Inflammatory macrophage treated with lipopolysaccharide for 4 hours (primary cell): ENCODE measurements at places on chromosomes 3 and 15.

DNA sequence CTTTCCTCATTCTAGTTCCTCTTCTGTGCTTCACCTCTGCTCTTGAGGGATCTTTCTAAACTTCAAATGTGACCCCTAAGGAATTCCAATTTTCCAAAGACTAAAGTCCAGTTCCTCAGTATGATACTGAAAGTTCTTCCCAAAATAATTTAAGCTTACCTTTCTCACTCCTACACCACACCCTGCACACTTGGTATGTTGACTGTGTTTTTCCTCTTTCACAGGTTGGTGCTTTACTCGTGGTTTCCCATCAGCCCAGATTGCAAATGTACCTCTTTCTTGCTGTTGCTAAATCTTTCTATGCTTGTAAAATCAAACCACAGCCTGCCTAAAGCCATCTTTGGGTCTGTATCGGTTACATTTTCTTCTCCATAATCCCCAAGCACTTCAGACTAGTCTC, 30.5 kb upstream of the CLDN16 start:
- DNase-seq = no peak

GRCh38 chr15:93124126-93124525, 35.1 kb upstream of the RGMA start:
- DNase-seq = no peak

DNA sequence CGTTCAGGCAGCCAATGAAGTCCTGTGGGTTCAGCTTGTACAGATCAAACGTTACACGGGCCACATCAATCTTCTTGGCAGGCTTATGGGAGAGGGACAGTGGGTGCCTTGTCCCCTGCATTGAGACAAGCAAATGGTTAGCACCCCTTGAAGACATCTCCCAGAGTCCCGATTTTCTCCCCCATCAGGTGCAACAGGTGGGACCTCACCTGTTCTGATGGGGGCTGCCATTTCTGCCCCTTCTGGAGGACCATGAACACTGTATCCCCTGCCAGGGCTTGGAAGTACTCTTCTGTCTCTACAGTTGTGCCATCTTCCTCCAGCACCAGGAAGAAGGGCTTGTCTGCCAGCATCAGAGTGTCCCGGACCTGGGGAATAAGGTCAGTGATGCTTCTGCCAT, 10.1 kb downstream of the CIDEC start:
- no peak for DNase-seq

- DNase-seq = peak; percentile 74
These were observed 72.7 kb downstream of the MB21D2 start for GRCh38 chr3:192844836-192845525.

DNA sequence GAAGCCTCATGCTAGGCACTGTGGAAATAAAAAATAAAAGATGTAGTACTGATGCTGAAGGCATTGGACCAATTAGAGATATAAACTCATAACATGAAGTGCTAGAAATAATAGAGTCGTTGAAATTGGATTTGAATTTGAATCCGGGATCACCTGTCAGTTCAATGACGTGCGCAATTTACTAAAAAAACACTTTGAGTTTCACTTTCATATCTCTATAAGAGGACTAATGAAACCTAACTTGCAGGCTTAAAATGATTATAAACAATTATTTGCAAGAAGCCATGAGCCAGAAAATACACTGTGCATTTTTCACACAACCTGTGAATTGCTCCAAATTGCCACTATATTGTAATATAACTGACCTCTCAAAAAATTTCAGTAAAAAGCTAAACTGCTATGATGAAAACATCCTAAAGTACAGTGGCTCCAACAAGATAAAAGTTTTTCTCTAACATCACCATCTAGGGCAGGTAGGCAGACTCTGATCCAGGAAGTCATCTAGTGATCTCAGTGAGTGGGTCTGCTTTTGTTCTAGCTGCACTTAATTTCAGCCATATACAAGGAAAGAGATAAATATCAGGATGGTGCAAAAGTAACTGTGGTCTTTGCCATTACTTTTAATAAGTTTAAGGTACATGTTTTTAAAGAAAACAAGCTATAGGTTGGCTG, 440.2 kb downstream of the CNTN6 start:
- DNase-seq = no peak

DNA sequence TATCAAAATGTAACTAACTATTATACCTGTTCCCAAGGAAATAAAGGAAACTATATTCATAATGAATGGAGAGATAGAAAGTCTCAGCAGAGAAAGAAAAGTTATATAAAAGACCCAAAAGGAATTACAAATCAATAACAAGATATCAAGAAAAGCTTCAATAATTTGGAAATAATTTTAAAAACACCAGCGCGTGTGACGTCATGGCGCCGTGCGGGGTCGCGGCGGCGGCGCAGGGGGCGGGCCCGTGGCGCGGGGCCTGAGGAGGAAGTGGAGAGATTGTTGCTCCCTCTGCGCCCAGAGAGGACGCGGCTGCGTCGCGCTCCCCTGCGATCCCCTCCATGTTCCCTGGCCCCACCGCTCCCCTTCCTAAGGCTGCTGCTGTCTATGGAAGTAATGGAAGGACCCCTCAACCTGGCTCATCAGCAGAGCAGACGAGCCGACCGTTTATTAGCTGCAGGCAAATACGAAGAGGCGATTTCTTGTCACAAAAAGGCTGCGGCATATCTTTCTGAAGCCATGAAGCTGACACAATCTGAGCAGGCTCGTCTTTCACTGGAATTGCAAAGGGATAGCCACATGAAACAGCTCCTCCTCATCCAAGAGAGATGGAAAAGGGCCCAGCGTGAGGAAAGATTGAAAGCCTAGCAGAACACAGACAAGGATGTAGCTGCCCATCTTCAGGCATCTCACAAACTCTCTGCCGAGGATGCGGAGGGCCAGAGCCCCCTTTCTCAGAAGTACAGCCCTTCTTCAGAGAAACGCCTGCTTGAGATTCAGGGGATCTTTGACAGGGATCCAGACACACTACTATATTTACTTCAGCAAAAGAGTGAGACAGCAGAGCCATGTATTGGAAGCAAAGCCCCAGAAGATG, 4.1 kb downstream of the XCR1 start:
- no peak for DNase-seq

DNA sequence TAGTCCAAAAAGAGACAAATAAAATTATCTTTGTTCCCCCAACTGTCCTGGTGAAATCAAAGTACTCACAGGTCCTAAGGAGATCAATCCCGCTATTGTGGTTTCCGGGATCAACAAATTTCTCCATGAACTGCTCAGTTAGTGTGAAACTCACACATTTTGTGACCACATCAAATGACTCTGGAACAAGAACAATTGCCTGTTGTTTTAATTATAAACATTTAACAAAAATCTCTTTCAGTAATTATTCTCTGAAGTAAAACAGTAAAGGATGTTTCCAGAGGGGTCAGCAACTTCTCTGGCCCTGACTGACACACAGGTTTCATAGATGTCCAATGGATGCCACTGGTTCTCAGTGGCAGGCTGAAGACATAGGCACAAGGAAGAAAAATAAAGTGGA, 3.9 kb downstream of the CLDND1 start:
- no peak for DNase-seq

DNA sequence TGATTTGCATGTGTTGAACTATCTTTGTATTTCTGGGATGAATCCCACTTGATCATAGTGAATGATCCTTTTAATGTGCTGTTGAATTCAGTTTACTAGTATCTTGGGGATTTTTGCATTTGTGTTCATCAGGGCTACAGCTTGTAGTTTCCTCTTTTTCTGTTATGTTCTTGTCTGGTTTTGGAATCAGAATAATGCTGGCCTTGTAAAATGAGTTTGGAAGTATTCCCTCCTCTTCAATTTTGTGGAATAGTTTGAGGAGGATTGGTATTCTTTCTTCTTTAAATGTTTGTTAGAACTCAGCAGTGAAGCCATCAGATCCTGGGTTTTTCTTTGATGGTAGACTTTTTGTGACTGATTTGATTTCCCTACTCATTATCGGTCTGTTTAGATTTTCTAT, 63.1 kb upstream of the FBN1 start:
- no peak for DNase-seq

DNA sequence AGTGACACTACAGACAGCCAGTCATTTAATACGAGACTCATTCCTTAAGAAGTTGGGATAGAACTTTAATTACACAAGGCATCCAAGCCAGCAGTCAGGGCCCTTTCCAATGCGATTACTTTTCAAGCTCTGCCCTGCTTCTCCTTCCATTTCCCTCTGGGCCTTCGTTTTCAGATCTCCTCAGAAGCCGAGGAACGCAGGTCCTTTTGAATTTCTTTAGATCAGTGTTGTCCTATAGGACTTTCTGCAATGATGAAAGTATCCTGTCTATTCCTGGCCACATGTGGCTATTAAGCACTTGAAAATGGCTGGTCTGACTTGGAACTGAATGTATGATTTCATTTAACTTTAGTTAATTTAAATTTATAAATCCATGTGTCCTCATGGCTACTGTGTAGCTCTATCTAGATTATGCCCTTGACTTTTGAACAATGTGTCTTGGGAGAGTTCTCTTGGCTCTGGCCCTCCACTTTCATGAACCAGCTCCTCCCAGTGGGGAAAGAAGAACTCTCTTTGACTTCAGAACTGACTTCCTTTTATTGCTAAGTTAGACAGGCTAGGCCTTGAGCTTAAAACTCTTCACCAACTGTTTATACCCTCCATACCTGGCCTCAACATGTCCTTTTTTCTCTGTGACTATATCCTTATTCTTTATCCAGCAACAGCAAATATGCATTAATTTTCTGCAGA, 22.6 kb downstream of the TGFBR2 start:
- peak; percentile 68 for DNase-seq

DNA sequence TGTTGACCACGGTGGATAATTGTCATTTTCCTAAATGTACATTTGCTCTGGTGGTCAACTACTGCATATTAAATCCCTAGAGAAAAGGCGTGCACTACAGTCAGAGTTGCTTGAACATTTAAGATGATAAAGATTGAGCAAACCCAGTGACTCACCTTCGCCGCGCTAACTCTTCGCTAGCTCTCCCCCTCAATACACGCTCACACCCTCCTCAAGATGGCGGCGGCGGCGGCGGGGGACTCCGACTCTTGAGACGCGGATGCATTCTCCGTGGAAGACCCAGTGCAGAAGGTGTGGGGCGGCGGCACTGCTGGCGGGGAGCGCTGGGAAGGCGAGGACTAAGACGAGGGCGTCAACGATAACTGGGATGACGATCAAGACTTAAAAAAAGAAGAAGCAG, 79.8 kb upstream of the PFN2 start:
- DNase-seq = no peak

GRCh38 chr3:17808994-17809393, 66.6 kb upstream of the TBC1D5 start:
- DNase-seq = no peak

DNA sequence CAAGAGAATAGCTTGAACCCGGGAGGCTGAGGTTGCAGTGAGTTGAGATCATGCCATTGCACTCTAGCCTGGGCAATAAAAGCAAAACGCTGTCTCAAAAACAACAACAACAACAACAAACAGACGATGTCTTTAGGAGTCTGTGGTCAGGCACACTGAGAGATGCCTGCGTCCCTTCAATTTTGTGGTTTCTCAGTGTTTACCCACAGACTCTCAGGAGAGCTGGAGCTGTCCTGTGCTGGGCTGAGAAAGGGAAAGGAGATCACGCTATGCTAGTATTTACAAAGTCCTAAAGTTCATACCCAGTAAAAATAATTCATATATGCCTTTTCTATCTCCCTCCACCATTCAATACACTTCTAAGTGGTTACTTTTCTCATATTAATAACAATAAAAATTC, 6.3 kb downstream of the LAMP3 start:
- DNase-seq = no peak

DNA sequence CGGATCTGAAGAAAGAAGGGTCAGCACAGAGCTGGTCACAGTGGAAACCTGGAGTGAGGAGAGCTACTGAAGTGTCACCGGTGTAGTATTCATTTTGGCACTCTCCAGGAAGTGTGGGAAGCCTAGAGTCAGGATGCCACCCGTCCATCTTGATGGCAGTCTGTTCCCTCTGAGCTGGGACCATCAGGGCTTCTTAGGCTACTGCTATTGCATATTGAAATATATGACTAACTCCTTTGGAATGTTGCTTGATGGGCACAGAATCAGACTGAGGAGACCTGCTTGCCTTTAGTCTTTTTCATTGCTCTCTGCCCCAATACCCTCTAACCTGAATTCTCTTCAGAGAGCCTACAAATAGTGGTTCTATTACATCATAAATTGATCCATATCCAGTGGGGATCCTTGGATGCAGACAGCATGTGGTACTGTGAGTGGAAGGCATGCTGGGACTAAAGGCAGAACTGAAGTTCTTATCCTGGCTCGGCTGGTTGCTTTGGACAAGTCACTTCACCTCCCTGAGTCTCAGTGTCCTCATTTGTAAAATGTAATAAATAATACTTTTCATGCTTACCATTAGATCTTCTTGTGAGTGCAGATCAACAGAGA, 143.5 kb downstream of the PDE8A start:
- no peak for DNase-seq

- peak; percentile 76 for DNase-seq
These were observed 2.1 kb downstream of the PHC3 start for GRCh38 chr3:170179432-170179831.

DNA sequence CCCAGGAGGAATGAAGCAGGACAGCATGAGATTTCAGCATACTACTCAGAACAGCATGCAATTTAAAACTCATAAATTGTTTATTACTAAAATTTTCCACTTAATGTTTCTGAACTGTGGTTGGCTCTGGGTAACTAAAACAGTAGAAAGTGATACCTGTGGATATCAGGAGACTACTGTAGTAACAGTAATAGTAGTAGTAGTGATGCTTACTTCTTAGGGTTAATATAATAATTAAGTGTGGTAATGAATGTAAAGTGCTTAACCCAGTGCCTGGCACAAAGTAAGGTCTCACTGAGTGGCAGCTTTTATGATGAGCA, 117.3 kb downstream of the NR1I2 start:
- no peak for DNase-seq

DNA sequence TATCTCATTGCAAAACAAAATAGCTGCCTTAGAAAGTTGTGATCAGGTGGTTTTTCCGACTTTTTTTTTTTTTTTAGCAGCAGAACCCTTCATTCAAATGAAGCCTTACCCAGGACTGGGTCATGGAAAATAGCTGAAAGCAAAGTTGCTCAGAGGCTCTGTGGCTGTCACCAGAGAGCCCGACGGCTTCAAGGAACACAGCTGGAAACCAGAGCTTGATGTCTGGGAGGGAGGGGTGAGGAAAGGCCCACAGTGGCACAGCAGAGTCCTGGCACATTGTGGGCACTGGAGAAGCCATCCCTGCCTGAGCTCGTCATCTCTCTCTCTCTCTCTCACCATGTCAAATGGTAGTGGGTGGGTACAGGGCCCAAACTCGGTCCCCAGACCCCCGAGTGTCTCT, 77.5 kb downstream of the RPN1 start:
- no peak for DNase-seq

DNA sequence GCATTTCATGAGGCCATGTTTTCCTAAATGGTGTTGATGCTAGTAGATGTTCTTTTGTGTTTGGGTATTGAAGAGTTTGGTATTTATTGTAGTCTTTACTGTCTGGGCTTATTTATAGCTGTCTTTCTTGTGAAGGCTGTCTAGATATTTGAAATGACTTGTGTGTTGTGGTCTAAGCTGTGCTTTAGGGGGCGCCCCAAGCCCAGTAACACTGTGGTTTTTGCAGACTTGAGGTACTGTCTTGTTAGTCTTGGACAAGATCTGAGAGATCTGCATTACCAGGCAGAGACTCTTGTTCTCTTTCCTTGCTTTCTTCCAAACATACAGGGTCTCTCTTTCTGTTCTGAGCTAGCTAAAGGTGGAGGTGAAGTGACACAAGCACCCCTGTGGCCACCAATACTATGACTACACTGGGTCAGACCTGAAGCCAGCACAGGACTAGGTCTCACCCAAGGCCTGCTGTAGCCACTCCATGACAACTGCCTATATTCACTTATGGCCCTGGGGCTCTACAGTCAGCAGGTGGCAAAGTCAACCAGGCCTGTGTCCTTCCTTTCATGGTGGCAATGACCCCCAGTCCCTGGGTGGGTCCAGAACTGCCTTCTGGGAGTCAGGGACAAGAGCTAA, 152.1 kb upstream of the TBC1D5 start:
- peak; percentile 47 for DNase-seq

GRCh38 chr15:42547918-42548248, 710 bp downstream of the LRRC57 start:
- DNase-seq = no peak
